Skeletal muscle cell (primary cell): ENCODE measurements at places on chromosomes 13 and 19.

GRCh38 chr13:37995092-37995491 lies 125.5 kb upstream of the TRPC4 start:
- DNase-seq = peak; percentile 14

DNA sequence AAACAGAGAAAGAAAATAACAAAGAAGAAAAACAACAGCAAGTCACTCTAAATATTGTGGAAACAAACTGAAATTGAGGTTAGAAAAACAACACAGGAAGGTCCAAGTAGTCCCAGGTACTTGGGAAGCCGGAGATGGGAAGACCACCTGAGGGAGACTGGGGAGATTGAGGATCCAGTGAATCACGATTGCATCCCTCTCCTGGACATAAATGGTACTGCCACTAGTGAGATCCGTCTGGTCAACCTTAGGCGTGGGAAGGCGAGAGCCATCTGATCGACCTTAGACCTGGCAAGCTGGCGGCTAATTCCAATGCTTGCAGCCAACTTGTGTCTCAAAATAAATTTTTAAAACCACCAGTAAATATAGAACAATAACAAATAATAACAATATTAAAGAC lies 81.9 kb downstream of the ZNF726 start:
- DNase-seq = no peak

DNA sequence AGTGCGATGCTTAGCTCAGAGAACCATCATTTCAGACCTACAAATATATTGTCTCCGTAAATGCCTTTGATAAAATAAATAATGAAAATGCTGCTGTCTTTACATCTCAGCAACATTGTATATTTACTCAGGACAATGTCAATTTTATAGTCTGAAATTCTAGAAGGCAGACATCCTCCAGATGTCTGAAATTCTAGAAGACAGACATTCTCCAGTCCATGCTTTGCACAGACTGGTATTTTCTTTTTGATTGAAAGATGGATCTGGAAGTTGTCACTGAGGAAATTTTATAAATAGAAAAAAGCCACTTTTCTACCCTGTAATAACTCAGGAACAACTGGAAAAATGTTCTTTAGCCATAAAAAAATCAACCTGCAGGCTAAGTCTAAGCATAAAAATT lies 2293.3 kb downstream of the PCDH9 start:
- no peak for DNase-seq

DNA sequence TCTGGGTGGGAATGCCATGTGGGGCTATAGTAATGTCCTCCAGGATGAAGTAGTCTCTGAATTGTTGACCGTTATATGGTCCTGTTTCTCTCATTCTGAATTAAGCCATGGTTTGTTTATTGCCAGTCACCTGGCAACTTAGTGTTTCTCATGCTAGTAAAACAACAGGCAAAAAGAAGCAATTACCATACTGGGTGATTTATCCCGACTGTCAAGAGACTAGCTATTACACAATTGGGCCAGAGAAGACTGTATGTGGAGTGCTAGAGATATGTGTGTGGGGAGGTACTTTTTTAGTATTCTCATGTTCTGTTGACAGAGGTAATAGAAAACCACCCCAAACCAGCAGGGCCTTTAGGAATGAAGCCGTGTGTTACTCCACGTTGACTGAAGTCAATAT lies 258.2 kb downstream of the TDRD3 start:
- DNase-seq = no peak

DNA sequence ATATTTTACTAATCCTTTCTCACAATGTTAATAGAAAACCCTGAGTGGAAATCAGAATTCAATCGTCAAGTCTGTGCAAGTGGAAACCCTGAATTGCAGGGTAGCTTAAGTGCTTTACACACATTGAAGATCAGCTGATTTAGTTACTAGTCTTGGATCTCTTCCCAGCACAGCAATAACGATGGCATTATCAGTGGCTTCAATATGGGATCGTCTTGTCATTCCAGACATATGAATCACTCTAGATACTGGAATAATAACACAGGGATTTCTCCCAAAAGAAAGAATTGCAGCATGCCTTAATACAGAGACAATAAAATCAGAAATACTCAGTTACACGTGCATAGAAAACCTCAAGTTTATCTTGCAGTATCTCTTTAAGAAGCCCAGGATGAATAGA lies 12.6 kb upstream of the METTL21C start:
- peak; percentile 94 for DNase-seq

- no peak for DNase-seq
Observed at GRCh38 chr19:50555450-50556281, 12.6 kb downstream of the LRRC4B start.

DNA sequence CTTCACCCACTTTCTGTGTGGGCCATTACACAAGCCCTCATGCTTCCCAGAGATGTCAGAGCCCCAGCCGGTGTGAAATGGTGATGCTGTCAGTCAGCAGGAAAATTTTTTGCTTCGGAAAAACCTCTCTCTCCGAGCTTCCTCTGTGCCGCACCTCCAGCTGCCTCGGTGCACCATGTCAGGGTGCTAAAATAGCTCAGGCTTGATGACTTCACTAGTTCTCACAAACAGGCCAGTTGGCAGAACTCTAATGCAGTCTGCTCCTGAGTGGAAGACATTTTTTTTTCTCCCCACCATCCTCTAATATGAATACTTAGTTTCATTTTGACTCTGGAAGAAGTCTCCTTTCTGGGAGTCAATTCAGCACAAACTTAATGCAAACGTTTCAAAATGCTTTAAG lies 71.3 kb downstream of the KLF12 start:
- DNase-seq = peak; percentile 43

DNA sequence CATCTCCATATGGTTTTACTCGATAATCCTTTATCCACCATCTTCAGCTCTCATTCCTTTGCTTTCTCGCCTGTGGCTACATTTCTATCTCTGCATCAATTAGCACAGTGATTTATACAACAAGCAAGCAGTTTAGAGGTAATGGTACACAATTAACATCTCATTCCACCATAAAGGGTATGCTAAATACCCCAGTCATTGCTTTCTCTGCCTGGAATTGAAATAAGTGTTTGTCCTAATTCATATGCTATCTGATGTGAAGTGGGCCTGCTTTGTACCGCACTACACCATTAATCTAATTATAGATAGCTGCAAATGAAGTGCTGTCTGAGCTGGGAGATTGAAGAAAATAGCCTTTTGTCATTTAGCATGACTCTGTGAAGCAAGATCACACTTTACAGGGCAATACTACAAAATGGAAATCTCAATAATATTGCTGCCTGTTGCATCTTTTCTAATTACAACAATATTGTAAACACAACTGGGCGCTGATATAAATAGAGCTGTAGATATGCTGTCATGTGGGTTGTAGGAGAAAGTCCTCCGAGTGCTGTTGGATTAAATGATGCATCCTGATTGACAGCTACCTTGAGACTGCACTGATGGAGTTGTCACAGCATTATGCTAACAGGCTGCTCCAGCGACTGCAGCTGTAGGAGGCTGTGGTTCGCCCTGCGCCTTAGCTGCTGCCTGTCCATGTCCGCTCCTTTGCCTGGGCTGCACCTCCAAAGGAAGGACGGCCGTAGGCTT lies 78.2 kb downstream of the GGACT start:
- no peak for DNase-seq

DNA sequence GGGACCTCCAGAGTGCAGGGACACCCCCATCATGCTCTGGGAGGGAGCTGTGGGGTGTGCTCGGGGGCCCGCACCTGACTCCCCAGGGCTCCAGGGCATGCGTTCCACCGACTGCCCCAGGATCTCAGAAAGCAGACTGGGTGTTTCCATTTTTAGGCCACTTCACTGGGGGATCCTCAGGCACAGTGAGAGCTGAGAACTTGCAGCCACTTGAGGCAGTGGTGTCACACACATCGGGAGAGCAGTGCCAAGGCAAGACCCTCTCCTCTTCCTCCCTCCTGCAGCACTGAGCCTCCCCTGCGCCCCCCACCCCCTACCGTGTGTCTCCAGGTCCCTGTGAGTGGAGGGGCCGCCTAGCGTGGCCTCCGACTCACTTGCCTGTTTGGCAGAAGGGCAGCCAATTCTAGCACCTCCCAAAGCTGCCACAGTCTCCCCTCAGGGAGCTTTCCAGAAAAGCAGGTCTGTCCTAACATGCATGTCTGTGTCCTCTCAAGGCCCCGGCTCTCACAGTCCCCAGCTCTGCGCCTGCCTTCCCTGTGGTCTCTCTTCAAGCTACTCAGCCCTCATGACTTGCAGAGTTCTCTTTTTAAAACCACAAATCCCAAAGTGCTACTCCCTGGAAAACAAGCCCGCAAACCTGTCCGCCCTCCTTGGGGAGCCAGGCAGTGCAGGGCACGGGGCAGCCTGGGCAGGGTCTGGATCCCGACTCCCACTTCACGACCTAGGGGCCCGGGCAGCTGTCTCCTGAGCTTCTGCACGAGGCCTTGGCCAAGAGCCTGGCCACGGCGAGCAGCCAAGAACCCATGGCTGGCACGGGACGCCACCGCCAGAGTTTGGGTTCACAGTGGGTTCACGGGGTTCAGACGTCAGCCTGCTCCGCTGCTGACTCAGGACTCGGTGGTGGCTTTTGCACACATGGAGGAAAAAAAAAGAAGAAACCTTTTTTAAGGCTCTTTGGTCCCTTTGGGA lies 94.1 kb downstream of the STK24 start:
- peak; percentile 43 for DNase-seq

GRCh38 chr13:89322466-89322865 lies 1651.3 kb downstream of the SLITRK5 start:
- DNase-seq = no peak

DNA sequence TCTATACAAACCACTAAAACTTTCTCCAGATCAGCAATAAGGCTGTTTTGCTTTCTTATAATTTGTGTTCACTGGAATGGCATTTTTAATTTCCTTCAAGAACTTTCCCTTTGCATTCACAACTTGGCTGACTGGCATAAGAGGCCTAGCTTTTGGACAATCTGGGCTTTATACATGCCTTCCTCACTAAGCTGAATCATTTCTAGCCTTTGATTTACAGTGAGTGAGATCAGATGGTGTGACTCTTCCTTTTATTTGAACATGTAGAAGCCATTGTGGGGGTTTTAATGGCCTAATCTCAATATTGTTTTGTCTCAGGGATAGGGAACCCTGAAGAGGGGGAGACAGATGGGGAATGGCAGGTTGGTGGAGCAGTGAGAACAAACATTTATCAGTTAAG lies 82.7 kb downstream of the FOXO1 start:
- DNase-seq = no peak

DNA sequence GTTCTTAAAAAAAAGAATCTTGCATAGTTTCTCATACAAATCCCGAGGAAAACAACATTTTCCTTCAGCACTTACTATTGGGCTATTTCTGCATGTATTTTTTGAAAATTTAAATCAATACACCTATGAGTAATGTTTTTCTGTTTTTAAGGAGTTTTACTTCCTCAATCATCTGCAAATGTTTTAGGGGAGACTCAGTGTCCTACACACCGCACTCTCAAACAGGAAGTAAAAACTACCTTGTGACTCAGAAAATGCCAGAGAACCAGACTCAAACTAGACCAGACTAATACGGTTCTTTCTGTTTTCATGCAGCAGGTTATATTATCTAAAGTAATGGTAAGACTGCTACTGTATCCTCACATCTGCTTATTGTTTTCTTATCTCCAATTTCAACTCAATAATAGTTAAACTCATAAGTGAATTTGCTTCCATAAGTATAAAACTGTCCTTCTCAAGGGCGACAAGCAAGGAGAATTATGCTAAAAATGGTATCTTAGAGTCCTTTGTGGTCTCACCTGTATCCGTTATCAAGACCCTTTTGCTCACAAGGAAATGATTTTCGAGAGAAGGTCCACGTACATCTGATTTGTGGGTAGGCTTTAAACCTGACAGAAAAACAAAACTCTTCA lies 52.5 kb downstream of the FLT3 start:
- DNase-seq = no peak

GRCh38 chr19:39736088-39736487 lies 1.7 kb downstream of the CLC start:
- no peak for DNase-seq

- DNase-seq = peak; percentile 52
Observed at GRCh38 chr19:14413693-14414181, 5.4 kb downstream of the DDX39A start.

DNA sequence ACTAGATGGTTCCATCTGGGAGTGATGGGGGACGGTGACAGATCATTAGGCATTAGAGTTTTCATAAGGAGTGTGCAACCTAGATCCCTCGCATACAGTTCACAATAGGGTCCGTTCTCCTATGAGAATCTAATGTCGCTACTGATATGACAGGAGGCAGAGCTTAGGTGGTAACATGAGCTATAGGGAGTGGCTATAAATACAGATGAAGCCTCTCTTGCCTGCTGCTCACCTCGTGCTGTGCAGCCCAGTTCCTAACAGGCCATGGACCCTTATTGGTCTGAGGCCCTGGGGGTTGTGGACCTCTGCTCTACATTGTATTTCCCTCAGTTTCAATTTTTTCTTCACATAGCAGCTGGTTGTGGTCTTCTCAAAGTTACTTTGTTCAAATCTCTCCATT lies 56.5 kb downstream of the CDK8 start:
- DNase-seq = no peak

GRCh38 chr13:105448811-105449210 lies 1086.7 kb downstream of the EFNB2 start:
- no peak for DNase-seq

DNA sequence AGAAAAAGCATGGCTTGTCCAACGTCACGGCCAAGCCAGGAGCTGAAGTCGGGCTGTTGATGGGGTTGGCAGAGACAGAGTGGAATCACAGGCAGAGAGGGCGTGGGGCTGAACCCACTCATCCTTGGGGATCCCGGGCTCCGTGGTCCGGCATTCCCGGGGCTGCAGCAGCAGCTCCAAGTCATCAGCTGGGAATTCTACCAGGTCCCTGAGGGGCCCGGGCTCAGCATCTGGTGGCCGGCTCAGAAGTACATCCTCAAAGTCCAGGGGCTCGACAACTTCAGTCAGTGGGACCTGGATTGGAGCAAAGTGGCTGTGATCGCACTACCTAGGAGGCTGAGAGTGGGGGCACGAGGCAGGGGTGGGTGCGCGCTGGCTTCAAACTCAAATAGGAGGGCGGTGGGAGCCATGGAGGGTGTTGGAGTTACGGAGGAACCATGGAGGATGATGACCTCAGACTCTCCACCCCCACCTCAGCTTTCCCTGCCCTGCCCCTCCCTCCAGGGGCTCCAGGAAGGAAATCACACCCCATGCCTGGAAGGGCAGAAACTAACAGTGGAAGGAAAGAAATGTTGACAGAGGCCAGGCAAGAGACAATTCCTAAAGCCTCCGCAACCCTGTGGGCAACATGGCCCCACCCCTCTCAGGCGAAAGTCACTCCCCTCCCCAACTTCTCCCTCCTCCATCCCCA lies 9.5 kb downstream of the DOCK6 start:
- no peak for DNase-seq

DNA sequence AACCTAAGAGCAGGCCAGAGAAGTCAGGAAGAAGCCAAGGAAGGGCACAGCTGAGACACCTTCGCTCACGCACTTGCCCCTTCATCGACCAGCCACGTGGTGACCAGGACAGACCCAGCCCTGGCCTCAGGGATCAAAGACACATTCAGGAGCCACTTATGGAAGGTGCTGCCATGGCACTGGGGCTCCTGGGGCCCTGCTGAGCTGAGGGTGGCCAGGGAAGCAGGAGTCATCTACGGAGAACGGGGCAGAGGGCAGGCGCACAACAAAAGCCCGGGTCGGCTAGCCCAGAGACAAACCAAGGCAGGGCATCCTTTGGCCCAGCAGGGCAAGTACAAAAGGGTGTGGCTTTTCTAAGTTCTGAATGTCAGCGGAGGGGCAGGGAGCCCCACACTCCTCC lies 2.3 kb downstream of the PLPP2 start:
- no peak for DNase-seq

- DNase-seq = no peak
Observed at GRCh38 chr13:111526922-111527321, 206.5 kb downstream of the TEX29 start.
